A172 (cell line): ENCODE measurements at places on chromosomes 7 and 10. TPM values are rescaled to one million over a fixed set of nuclear protein-coding genes. Genes with fewer than 3 reads are reported as not detected.

Gene FAM185A
- total RNA-seq: 12.1 and 12.5 TPM in 2 replicates

DNA sequence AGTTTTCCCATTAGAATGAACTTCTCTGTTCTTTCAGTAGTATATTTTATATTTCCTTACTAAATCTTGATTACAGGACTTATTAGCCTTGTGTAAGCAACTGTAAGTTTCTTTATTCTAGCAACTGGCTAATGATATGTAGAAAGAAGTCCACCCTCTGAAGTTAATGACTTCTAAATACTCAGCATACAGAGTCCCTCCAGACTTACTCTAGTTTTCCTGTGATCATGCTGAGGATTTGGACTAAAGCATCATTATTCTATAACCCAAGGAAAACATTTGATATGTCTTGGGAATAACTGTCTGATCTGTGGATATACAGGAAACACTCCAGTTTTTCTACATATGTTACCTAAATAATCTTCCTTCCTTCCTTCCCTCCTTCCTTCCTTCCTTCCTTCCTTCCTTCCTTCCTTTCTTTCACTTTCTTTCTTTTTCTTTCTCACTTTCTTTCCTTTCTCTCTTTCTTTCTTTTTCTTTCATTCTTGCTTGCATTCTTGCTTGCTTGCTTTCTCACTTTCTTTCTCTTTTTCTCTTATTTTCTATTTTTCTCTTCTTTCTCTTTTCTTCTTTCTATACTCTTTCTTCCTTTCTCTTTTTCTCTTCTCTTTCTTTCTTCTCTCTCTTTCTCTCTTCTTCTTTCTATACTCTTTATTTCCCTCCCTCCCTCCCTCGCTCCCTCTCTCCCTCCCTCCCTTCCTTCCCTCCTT lies 297.6 kb upstream of the MTPN start:
- DNase-seq: no peak

DNA sequence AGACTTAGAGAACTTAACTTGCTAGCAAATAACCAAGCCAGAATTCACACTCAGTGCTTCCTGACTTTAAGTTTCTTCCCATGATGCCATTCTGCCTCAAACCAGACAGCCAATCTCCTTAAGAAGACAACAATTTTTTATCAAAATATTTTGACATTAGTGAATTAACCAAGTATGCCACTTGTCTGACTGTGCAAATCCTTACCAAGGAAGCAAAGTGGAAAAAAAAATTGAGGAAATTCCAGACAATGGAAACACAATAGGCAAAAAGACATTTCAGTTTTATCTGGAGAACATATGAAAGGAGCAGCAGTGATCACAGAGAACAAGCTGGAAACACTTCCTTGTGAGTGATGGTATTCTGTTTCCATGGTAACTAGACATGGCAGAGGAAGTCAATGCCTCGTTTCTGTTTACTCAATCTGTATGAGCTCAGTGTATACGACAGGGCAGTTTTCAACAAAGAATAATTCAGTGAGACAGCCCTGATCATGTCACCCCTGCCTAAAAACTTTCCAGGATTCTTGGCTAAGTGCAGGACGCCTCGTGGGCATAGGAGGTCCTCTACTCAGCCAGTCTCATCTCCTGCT lies 114.2 kb downstream of the DYNC1I1 start:
- peak; percentile 16 for DNase-seq

Gene CRYGN
- total RNA-seq: 1.2 TPM in 1 of 2 replicates, not detected in the other

GRCh38 chr7:94972296-94972695 lies 64.9 kb downstream of the PPP1R9A start:
- peak; percentile 16 for DNase-seq

DNA sequence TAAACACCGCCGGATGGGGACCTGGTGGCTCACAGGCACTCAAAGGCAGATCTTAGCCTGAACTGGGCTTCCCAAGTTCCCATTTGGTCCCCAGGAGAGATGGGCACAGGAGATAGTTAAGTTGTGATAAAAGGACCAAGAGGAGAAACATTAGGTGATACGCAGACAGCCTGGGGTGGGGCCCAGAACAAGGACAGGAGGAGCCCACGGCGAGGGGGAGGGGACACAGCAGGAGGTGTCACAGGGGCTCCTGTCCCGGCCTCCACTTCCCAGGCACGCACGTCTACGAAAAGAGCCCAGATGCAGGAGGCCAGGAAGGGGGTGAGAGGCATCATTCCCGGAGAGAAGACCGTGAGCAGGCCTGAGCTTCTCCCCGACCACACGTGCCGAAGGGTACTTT lies 16.3 kb upstream of the DNAAF5 start:
- DNase-seq: no peak

GRCh38 chr10:44307691-44308090 lies 77.2 kb downstream of the CXCL12 start:
- DNase-seq: no peak

- DNase-seq: no peak
Measured at GRCh38 chr10:26368463-26368862, 69.7 kb upstream of the APBB1IP start.

Gene WEE2
- total RNA-seq: 0.05 TPM in 1 of 2 replicates, not detected in the other

- no peak for DNase-seq
Measured at GRCh38 chr7:44387389-44387788, 62.0 kb upstream of the CAMK2B start.

DNA sequence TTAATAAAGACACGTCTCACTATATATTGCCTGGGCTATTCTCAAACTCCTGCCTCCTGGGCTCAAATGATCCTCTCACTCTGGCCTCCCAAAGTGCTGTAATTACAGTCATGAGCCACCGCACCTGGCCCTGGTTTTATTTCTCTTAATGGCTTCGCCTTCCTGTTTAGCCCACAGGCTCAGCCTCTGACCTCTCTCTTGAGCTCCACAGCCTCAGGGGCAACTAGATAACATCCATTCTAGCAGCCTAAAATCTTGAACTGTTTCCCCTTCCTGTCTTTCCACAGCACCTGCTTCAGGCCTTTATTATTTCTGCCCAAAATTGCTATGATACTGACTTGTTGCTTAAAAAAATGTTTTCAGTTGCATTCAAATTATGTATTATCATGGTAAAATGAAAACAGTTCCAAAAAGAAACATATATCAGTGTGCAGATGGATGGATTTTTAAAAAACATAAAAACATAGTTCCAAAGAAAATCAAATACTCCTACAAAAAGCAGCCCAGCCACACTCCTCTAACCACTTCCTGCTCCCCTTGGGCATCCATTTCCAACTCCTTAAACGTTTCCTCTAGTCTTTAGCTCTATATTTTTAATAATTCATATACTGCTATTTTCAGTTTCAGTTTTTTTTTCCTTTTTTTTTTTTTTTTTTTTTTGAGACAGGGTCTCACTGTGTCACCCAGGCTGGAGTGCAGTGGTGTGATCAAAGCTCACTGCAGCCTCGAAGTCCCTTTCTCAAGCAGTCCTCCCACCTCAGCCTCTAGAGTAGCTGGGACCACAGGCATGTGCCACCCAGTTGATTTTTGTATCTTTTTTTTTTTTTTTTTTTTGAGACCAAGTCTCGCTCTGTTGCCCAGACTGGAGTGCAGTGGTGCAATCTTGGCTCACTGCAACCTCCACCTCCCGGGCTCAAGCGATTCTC lies 5.1 kb upstream of the BAZ1B start:
- peak; percentile 44 for DNase-seq
